ENCODE measurements at places on chromosomes 6 and 20.

DNA sequence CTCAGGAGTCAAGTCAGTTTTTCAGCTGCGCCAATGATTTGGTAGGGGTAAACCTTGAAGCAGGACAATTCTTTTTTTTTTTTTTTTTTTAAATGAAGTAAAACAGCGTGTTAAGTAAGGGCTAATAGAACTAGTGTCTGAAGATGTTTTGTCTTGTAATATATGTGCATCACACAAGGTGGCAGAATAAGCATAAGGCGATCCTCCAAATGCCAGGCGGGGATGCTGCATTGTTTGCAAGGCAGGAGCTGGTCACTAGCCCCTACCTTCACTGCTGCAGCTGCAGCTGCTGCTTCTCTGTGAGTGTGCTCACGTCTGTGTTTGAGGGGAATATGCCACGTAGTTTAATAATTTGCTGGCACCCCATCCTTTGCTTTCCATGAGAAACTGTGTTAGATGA lies 272.7 kb upstream of the MAP3K7 start:
- no peak for DNase-seq

- DNase-seq: no peak
Observed at GRCh38 chr6:21377356-21377755, 216.2 kb upstream of the SOX4 start.

DNA sequence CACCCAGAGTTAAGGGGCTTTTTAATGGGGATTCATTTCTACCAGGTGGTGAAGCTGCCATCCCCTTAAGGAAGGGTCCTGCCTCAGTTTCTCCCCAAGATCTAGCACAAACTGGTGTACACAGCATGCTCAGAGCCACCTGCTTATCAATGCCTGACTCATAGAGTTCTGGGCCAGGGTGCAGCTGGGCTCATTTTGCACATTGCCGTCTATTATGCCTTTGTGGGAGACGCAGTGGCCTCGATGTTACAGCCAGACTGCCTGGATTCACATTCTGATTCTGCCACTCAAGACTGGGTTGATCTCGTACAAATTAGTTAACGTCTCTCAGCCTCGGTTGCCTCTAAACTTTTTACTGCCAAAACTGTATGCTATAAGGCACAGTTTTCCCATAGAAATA lies 365.7 kb downstream of the ZFAND3 start:
- DNase-seq: no peak

GRCh38 chr6:167113935-167114910 lies 8.7 kb upstream of the CCR6 start:
- peak; percentile 22 for DNase-seq

DNA sequence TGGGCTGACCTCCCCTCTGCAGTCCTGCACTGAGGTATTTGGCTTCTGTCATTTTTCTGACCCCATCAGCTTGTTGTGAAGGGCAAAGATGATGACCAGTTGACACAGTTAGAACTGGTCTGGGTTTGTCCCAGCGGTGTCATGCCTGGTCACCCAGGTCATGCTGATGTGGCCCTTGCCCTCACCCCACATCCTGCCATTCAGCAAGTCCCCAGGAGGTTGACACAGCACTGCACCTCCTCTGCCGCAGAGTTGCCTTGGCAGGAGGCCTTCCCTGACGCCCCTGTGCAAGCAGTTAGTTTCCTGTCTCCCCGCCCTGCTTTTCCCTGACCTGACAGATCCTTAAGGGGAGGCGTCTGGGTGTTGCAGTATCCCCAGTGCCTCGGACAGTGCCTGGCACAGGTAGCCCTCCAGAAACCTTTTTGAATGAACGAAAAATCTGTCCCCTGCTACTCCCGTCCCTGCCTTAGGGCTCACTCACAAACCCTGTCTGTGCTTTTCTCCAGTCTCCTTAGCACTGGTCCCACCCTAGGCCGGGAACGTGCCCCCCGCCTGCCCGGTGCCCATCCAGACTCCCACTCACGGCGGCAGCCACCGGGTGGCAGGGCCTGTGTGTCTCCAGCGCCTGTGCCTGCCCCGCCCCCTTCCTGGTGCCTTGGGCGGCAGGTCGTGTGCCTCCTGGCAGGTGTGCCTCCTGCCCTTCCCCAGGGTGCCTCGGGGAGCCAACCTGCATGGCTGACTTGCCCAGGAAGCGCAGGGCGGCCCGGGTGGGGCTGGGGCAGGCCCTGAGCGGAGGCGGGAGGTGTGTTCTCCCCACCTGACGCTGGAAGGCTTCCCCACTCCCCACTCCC lies 146.3 kb upstream of the RNF24 start:
- DNase-seq: no peak

DNA sequence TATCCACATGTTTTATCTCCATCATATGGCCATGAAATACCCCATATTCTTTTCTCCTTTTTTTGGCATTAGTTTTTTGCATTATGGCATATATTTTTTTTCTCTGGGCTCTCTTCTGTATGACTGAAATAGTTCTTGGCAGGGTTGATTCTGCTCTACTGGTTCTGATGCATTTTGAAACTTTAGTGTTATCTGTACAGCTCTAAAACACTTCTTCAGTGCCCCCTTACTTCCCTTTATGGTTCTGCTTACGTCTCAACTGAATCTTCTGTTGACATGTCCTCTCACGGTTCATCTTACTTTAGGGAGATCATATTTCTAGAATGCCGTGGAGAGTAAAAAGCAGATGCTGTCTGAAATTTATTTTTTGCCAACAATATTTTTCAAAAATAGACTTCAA lies 23.2 kb upstream of the TXNDC5 start:
- DNase-seq: no peak

GRCh38 chr6:150953851-150954250 lies 88.3 kb downstream of the MTHFD1L start:
- DNase-seq: no peak

DNA sequence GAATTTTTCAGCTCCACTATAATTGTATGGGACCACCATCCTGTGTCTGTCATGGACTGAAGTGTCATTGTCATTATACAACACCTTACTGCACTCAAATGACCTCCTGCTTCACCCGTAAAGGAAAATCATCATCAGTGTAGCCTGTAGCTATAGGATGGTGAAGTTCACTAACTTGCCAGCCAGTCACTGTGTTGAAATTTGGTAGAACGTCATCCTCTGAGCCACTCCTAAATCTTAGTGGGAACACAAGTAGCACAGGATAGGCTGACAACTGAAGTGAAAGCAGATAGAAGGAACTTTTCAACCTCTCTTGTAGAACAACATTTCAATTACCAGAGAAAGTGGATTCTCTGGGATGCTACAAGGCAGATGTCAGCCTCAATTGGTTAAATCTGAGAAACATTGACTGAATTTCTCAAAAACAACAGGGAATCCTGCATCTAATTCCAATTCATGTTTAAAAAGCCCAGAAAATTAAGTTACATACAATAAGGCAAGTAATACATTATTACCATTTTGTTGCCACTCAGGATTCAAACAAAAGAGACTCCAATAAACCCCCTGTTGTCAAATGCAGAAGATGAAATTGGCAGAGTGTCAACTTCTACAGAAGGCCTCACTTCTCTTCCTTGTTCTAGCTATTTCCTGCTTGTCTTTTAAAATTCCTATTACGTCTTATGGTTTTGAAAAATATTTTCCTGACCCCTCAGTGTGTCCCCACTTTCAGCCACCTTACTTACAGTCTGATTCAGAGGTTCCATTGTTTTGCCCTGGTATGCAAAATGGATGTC lies 647.9 kb upstream of the AGPAT4 start:
- DNase-seq: no peak

DNA sequence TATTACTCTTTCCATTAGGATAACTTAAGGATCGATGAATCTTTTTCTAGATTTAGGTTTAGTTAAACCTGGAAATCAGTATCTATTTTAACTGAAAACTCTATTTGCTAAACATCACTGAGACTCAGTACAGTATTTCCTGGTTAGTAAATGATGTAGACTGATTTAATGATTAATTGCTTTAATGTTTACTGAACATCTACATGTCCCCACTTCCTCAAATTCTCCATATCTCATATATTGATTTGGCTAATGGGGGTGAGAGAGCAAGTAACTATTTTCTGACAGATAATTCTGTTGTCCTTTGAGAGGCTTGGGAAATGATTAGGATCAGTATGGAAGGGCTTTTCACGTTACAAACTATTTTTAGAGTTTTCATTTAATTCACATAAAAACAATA lies 10.3 kb downstream of the MKKS start:
- DNase-seq: no peak

All from activated T-helper 1 cell treated with anti-CD3 and anti-CD28 coated beads, Interleukin-2, amount 50 U/mL, for 16 hours (primary cell).